ENCODE measurements at places on chromosomes 7 and 10.

DNA sequence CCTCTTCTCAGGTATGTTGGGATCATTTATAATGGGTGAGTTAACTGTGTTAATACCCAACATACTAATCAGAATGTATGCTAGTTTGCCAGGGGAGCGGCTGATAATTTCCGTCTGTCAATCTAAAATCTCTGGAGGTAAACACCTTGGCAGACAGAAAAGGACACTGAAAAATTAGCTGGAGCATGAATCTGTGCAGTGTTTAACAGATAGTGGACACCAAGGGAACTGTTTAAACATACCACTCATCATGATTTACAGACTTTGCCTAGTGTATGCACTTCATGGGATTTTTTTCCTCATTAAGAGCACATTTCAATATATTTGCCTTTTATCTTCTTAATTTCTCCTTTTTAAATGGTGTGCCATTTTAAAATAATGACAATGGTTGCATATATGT, 68.2 kb downstream of the SLC13A1 start:
- no peak for DNase-seq

- DNase-seq, result no peak
Observed at GRCh38 chr10:115335366-115335765, 242.2 kb downstream of the ATRNL1 start.

- DNase-seq, result no peak
Observed at GRCh38 chr10:132657127-132657706, 119.6 kb downstream of the INPP5A start.

DNA sequence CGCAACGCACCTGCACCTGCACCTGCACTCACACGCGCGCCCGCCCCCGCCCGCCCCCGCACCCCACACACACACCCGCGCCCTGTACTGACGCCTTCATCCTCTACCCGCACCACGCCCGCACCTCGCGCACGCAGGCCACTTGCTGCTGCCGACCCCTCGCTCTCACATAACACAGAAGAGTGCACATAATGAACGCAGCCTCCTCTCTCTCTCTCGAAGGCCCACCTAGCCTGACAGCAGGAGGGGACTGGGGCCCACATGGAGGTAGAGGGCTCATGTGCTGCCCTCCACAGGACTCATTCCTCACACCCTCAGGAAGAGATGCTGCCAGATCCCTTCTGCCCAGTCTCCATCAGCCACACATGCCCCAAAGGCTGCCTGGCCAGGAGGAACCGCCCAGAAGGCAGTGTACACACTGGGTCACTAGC, 432 bp upstream of the CAMK2B start:
- no peak for DNase-seq

DNA sequence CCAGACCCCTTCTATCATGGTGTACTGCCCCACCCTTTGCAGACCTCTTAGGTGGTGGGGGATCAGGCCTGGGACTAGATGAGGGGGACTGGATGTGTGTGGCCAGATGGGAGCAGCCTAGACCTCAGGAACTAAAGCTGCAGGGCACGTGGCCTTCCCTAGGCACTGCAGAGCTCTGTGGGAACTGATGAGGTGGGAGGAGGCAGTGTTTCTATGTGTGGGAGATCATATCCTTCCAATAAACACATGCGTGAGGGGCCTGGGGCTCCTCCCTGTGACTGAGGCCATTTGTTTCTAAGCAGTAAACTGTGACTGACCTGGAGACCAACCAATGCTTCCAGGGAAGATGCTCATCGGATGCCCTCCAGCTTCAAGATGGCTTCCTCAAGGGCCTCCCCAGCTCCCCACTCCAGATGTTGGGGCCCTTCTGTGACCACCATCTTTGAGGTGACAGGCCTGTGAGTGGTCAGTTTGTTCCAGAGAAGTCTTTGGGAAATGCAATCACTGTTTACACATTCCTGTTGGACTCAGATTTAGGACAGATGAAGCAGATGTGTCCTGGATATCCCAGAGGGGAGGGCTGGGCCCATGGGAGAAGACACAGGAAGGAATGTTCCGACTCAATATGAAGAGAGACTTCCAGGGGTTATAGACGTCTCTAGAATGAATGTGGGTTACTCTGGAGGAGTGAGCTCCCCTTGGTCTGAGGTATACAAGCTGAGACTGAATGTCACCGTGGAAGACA, 23.6 kb upstream of the ZCCHC24 start:
- no peak for DNase-seq

GRCh38 chr7:2734084-2734686, 46.2 kb downstream of the AMZ1 start:
- DNase-seq, result no peak

- no peak for DNase-seq
Observed at GRCh38 chr10:103397191-103397825, 882 bp downstream of the PDCD11 start.

- no peak for DNase-seq
Observed at GRCh38 chr7:111789048-111789320, 226.7 kb upstream of the IMMP2L start.

GRCh38 chr7:157839672-157840167, 502.9 kb downstream of the DNAJB6 start:
- DNase-seq, result no peak

- no peak for DNase-seq
Observed at GRCh38 chr10:32174349-32174893, 118.2 kb upstream of the KIF5B start.

GRCh38 chr10:71263376-71263775, 51.0 kb downstream of the UNC5B start:
- DNase-seq, result no peak

- no peak for DNase-seq
Observed at GRCh38 chr10:77925795-77926565, 575 bp downstream of the DLG5 start.

GRCh38 chr10:119747940-119748339, 22.1 kb downstream of the INPP5F start:
- no peak for DNase-seq

DNA sequence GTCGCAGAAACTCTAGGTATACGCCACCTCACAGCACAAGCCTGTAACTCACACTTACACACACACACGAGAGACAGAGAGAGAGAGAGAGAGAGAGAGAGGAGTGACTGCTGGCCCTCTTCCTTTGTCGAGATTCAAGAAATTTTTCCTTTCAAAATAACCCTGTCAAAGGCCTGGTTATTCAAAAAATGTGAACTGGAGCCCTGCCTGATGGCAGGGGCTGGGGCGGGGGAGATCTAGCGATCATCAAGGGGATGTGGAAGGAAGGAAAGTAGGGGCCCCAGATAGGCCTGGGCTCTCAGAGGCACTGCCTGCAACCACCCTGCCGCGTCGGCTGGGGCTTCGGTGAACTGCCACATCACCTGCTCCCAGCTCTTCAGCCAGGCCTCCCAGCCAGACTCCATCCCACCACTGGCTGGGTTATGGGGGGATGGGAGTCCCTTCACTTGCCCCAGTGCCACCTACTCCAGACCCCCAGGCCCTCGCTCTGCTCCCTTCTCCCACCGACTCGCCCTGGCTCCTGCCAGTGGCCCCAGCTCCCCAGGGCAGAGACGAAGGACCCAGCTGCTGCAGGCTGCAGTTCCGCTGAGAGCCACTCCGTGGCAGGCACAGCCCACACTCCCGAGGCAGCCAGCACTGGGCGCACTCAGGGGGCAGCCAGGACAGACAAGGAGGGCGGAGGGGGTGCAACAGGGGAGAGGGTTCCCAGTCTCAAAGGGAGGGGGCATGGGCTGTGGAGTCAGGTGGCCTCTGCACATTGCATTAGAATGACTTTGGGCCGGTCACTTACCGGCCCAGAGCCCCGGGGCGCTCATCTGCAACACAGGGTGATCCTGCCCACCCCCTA, 15.3 kb downstream of the KCNH2 start:
- peak; percentile 23 for DNase-seq

- no peak for DNase-seq
Observed at GRCh38 chr10:61761825-61762217, 99.1 kb downstream of the CABCOCO1 start.

DNA sequence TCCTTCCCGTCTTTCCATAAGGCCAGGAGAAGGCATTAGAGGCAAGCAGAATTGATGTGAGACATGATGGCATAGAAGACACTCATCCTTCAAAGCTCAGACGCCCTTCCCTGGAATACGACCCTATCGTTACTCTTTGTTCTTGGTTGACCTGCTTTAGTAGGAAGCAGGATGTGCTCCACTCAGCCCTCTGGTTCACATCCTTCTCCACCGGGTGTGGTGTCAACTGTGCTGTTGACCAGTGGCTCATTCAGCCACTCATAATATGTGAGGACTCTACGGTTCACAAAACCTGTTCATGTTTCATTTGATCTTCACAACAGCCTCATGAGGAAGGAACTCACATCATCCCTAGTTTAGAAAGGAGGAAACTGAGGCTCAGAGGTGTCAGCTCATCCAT, 47.1 kb downstream of the ADRA2A start:
- DNase-seq, result no peak

- no peak for DNase-seq
Observed at GRCh38 chr7:37815671-37816371, 32.6 kb upstream of the NME8 start.

DNA sequence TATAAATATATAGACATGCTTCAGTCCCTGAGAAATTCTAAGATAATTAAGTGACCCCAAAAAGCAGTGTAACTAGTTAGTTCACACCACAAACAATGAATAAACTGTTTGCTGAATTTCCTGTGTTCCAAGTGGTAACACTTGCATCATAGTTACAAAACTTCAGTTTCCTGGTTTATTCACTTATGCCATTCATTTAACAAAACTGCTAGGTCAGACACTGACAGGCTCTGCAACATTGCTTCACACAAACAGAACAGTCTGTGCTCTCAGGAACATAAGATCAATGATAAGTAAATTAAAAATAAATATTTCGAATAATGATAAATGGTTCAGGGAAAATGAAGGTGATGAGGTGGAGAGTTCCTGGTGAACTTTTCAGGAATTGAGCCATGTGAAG, 133.3 kb upstream of the NAMPT start:
- DNase-seq, result peak; percentile 55

GRCh38 chr10:133516057-133516456, 11.1 kb upstream of the CYP2E1 start:
- no peak for DNase-seq

DNA sequence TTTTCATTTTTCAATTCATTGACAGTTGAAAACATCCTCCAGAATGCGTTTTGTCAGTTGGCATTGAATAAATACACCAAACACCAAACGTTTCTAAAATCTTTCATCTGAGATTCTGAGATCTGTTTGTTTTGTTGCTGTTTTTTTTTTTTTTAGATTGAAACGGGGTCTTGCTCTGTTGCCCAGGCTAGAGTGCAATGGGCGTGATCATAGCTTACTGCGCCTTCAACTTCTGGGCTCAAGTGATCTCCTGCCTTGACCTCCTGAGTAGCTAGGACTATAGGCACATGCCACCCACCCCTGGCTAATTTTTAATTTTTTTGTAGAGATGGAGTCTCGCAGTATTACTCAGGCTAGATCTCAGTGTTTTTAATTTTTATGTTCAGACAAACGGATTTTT, 30.7 kb downstream of the ZRANB1 start:
- no peak for DNase-seq

- no peak for DNase-seq
Observed at GRCh38 chr10:101839416-101840063, 4.1 kb downstream of the KCNIP2 start.

All from fibroblast of the aortic adventitia (primary cell).